NCI-H1694 (cell line): ENCODE measurements at places on chromosomes 2 and 18.

GRCh38 chr2:218924757-218925156 lies 34.7 kb upstream of the CDK5R2 start:
- DNase-seq, result no peak

GRCh38 chr2:73281244-73281643 lies 3.0 kb downstream of the FBXO41 start:
- no peak for DNase-seq

- DNase-seq, result no peak
These were observed 46.1 kb downstream of the CFAP36 start for GRCh38 chr2:55565613-55566012.

GRCh38 chr2:169131587-169132512 lies 62.5 kb downstream of the DHRS9 start:
- peak; percentile 77 for DNase-seq

DNA sequence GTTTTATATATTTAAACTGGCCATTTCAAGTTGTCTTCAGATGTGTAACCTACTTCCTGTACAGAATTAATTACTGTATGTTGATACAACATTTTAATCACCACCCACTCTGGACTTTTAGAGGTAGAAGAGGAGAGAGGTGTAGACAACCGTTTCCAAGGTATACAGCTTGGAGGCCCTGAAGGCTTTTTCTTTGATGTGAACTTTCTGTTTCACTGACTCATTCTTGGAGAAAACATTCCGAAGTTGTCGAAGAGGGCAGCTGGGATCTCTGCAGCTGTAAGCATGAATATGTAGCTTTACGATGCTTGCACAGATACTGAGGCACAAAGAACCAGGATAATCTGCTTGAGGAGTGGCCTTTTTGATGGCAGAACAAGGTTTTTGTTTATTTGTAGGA lies 137.0 kb downstream of the NCKAP5 start:
- no peak for DNase-seq

GRCh38 chr2:150097402-150097801 lies 390.1 kb downstream of the RND3 start:
- DNase-seq, result no peak

GRCh38 chr2:46471-47345 lies at the start of gene FAM110C:
Gene FAM110C (minus strand): TSS chr2:46505. CDS start chr2:46385, 120 bp downstream.
- no peak for DNase-seq

GRCh38 chr2:225169396-225169795 lies 127.1 kb upstream of the DOCK10 start:
- DNase-seq, result no peak

GRCh38 chr2:70745276-70745825 lies 22.6 kb downstream of the ADD2 start:
- no peak for DNase-seq

GRCh38 chr2:233353769-233354499 lies at the start of gene DGKD:
Gene DGKD (plus strand): TSS chr2:233354494. CDS start chr2:233354519, 25 bp downstream.
- DNase-seq, result peak; percentile 23

GRCh38 chr2:218472988-218473387 lies 54.1 kb downstream of the VIL1 start:
- DNase-seq, result no peak

DNA sequence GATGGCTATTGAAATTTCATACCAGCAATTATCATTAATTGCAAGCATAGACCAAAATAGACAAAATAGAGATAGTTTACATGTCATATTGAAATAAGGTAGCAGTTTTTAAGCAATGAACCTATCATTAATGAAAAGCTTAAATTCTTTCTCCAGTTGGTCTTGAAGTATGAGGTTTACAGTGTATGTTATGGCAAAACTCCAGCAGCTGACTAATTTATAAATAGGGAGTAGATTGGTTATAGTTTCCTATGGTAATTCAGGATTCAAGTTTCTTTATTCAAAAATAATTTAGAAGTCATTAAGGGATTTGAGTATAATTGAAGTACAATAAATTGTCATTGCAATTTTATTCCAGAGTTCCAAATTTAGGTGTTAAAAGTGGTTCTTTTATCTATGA lies 69.6 kb upstream of the COL5A2 start:
- DNase-seq, result no peak

- DNase-seq, result no peak
These were observed 20.4 kb downstream of the RBM43 start for GRCh38 chr2:151241224-151241623.

- DNase-seq, result no peak
These were observed 52.6 kb downstream of the TWIST2 start for GRCh38 chr2:238900511-238900910.

DNA sequence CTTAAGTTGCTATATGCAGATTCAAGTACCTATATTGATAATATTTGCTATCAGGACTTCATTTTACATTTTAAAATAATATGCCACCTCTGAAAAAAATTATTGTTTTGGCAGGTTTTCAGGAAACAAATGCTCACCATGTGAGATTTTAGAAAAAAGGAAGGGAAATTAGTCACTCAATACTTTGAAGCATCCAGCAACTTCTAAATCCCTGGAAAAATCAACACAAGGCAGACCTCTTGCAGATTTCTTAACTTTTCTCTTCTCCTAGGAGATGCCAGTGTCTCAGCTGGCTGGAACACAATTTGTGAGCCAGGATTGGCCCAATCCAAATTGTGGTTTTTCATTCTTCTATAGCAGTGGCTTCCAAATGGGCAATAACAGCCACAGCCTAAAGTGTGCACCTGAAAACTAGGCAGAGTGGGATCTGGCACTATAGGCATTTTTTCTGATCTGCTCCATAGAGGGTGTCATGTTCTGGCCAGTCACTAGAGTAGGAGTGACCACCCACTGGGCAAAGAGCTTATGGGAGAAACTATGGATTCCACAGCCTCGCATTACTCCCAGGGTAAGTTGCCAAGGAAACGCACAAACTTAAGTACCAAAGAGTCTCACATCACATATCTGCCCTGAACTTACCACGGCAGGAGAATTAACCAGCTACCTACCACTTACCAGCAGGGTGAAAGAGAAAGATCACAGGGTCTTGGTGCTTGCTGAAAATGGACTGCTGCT lies 28.1 kb upstream of the THOC1 start:
- DNase-seq, result no peak

GRCh38 chr2:10415048-10415447 lies 33.1 kb downstream of the ODC1 start:
- DNase-seq, result no peak

DNA sequence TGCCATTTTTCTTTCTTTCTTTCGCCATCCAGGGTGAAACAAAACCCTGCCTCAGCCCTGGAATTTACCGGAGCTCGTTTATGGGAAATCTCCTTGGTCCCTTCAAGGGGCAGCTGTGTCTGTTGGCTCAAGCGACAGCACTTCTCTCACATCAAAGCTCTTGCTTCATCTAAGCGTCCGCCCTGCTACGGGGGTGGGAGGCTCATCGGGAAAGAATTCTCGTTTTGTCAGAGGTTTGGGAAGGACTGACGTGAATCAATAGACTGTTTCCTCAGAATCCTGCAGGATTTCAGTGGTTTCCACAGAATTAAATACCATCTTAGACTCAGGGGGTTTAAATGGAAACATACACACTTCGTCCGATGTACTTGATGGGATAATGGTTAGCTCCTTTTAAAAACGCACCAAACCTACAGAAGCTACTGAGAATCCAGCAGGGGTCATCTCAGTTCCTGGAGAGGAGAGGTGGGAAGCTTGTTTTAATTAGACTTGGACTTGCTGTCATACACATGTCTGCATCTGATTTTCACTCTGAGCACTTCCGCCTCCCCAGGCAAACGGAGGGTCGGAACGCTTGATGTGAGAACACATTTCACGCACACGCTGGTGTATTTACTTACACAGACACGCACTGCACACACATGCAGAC lies 91.6 kb downstream of the ASB1 start:
- DNase-seq, result no peak

GRCh38 chr2:195601361-195601760 lies 55.7 kb upstream of the SLC39A10 start:
- DNase-seq, result no peak

- DNase-seq, result no peak
These were observed 984.0 kb upstream of the SLC39A10 start for GRCh38 chr2:194672994-194673393.

DNA sequence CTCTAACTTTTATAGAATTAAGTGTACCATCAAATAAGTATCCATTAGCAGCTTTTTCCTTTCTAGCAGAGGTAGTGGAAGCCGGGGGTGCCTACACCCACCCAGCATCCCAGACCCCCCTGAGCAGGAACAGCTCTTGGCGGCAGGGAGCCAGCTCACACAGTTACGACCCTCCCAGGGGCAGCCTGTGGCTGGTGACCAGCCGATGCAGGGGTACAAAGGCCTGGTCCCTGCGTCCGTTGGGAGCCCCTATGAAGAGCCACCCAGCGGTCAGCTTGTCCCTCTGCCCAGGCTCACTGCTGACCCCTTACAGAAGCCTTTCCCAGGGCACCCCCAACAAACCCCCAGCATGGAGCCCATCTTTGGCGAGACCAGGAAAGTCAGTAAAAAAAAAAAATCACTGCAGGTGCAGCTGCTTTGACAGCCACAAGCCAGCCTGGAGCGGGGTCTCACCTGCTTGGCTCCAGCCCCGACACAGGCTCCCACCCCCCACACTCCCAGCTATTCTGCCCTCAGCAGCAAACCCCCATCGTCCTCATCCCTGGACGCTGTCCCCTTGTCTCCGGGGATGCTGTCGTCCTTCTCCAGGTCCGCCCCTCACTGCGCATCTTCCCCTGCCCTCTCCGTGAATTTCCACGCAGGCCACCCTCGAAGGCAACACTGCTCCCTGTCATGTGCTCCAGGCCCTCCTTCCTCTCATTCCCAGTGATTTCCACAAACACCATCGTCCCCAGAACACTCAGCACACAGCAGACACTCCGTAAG lies 43.1 kb downstream of the GPC1 start:
- no peak for DNase-seq

DNA sequence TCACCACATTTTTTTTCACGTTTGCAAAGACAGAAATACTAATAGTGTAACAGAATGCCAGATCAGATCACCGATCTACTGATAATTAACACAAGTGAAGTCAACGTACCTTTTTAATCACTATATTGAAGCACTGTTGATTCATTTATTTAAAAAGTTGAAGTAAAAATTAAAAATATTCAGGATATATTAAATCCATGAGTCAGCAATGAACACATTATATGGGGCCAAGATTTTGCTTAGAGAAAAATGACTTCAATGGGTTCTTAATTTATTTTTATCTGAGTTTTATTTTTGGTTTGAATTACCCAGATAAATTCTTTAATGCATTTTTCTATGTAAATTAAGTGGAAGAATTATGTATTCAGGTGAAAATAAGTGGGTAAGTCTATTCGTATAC lies 14.2 kb downstream of the SPHKAP start:
- no peak for DNase-seq

DNA sequence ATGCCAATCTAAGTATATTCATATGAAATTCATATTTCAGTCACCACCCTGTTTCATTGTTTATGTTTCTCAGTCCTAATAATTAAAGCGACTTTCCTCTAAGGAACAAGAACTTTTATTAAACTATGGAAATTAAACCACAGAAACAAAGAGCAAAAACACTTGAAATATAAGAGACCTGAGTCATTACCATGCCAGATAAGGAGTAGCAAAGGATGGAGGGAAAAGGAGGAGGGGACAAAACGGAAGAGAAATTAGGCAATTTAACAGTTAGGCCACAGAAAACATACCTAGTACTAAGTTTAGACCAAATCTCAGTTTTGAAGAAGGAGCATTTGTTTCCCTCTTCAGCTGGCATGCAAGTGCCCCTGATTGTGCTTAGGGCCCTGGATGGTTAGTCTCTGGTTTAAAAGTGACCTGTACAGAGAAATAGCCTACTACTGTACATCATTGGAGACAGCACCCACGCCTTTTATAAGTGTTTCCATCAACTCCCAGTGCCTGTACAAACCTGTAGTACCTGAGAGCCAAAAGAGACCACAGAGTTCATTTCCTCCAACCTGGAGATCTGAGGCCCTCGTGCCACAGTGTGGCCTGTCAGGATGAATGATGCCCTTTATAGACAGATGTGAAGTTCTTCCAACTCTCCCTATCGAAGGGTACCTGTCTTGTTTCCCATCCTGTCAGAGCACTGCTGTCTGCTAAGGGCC lies 74.5 kb downstream of the SPATS2L start:
- DNase-seq, result no peak

- DNase-seq, result no peak
These were observed 15.3 kb downstream of the ETAA1 start for GRCh38 chr2:67412424-67412823.

DNA sequence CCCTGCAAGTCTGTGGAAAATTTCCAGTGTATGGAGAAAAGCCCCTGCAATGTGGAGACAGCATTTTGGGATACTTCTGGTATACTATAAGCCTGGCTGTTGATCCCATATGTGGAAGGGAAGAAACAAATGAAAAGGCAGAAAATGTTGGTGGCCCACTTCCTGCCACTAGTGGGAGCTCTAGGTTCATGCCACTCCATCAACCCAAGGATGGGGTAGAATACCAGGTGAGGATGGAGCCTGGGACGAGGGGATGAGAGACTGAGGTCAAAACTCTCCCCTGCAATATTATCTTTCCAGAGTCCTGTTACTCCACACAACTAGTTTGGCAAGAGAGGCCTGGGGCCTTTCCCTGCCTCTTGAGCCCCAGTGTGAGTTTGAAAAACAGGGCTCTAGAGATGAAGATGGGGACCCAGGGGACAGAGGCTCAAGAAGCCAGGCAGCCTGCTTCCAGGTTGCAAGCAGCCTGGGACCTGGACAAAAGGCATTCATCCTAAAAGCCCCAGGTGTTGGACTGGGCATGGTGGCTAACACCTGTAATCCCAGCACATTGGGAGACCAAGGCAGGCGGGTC lies 31.9 kb downstream of the BMP10 start:
- DNase-seq, result no peak

GRCh38 chr18:47284721-47285395 lies 33.4 kb upstream of the SKOR2 start:
- peak; percentile 31 for DNase-seq

DNA sequence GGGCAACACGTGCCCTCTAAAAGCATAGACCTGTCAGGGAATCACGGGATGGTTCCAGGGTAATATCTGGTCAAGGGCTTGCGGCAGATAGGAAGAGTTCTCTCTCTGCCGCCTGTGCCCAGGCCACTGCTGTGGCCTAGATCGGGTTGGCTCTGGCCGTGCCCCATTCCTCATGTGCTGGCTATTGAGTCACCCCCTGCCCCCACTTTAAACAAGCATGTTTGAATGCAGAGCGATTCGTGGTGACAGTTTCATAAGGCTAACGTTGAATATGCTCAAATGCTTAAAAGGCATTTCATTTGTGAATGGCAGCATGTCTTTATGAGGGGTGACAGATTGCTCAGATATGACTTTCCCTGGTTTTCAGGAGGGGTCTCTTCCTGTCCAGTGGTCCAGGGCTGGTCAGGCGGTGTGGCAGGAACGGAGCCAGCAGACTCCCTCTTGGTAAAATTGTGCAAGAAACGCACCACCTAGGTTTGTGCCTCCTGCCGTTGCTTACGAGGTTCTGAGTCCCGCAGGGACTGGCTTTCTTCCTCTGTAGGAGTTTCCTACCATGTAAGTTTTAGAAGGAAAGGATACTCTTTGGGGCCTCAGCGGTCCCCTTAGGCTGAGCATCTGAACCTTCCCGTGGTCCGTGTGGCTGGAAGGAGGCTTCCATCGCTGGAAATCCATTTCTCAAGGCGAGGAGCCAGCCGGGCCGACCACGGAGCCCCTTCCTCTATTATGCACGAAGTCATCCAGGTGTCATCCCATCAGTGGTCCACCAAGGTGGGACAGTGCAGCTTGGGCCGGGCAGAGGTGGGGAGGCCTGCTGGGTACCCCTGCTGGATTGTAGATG lies 50.2 kb downstream of the AGAP1 start:
- no peak for DNase-seq

GRCh38 chr18:27114842-27115241 lies 70.3 kb downstream of the CHST9 start:
- DNase-seq, result no peak
